ENCODE measurements at places on chromosomes 2 and 18.

DNA sequence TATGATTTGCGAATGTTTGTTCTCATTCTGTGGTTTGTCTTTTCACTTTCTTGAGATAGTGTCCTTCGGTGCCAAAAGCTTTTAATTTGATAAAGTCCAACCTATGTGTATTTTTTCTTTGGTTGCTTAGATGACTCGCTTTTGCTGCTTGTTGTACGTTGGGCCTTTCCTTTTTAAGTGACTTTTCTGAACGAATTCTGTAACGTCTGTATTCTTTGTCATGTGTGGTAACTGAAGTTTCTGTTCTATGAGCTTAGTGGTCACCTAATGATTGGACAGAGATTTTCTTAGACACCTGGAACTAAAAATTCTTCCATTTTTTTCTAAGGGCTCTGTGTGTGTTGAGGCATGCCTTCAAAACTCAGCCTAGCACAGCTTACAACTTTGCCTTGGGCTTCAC lies 19.6 kb upstream of the PROKR1 start:
- no peak for DNase-seq

DNA sequence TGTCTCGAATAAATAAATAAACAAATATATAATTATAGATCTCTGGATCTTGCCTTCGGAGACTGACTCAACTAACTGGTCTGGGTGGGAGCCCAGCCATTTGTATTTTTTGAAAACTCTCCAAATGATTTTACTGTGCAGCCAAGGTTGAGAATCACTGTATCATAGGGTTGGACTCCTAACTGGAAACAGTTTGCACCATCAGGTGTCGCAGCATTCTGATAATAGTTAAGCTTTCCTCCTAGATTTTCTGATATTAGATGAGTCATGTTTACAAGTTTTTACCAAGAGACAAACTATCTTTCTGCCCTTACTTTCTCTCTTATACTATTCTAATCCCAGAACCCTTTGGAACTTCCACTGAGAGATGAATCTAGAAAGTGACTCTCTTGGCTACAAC lies 16.8 kb downstream of the IL37 start:
- DNase-seq, result no peak

GRCh38 chr2:160931531-160931930 lies 228.7 kb upstream of the TANK start:
- no peak for DNase-seq

- DNase-seq, result no peak
Observed at GRCh38 chr2:241190291-241190981, 2.0 kb downstream of the ANO7 start.
